Breast epithelium (tissue), 4 donors: ENCODE measurements at places on chromosomes 12 and 14. TPM values are rescaled to one million over a fixed set of nuclear protein-coding genes. Genes with fewer than 3 reads are reported as not detected.

DNA sequence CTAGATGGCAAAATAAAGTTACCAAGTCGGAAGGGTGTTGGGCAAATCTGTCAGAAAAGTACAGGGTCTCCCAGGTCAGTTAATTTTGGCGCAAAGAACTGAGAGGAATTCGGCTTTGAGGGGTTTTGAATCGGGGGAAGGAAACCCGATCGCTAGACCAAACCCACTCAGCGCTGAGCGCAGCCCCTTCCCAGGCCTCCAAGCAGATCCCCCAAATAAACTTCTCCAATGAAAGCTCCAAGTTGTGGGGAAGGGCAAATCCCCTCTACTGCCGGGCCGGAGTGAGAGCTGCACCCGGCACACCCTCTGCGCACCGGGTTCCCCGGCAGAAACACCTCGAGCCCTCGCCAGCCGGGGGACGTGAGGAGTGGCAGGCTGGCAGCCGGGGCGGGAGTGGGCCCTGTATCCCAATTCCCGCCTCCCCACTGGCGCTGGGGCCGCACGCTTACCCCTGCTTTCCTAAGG lies 441 bp downstream of the E2F7 start:
- DNase-seq = peak; percentile 51

DNA sequence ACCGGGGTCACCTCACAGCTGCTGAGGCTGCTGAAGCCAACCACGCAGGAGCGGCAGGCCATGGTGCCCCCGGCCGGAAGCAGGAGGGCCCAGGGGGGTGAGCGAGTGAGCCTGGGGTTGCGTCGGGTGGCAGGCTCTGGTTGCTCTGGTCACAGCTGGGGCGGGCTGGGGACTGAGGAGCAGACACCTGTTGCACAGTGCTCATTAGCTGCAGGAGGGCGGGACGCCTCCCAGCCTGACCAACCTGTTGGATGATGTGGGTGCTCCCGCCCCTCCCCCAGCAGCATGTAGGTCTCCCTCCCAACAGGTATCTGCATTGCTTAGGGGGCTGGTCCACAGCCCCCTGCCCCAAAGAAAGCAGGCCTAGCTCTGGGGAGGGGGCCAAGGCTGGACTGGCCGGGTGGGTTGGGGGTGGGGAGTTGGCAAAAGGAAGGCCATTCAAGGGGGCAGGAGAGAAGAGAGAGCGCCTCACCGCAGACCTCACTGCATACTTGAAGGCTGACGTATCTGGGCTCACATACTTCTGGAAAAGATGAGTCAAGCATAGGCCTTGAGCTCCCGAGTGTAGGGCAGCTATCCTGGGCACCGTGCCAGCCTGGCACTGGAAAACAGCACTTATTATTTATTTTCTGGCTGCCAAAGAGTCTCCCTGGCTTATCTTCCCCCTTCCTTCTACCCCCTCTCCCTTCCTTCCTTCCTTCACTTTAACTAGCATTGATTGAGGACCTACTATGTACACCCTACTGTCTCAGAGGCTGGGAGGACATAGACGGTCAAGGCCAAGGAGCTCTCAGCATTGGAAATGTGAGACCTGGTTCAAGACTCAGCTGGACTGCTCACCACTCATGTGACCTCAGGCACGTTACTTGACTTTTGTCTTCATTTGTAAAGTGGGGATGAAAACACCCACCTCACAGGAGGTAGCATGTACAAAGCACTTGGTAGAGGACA lies at the start of gene KRT80:
Gene KRT80, minus strand, starts transcription at position 174 of the 951 bp plus-strand sequence. Its CDS starts 112 bp downstream, at position 62.
- peak; percentile 97 for DNase-seq

The CLEC9A gene
- not detected for total RNA-seq

GRCh38 chr14:94114589-94115057 lies 4.1 kb downstream of the IFI27 start:
- peak; percentile 11 for DNase-seq

GRCh38 chr12:71124835-71125460 lies 32.9 kb downstream of the TSPAN8 start:
- DNase-seq = no peak

The SIX6 gene
- not detected for total RNA-seq
